ENCODE measurements at places on chromosomes 2 and 18.
A peak's percentile ranks its signal among the peaks of the same experiment; 100 is the strongest.

- no peak for DNase-seq
Measured at GRCh38 chr2:109478906-109479493, 134.8 kb downstream of the SEPTIN10 start.

GRCh38 chr2:222730366-222730999 is 59.0 kb downstream of the MOGAT1 start:
- no peak for DNase-seq

DNA sequence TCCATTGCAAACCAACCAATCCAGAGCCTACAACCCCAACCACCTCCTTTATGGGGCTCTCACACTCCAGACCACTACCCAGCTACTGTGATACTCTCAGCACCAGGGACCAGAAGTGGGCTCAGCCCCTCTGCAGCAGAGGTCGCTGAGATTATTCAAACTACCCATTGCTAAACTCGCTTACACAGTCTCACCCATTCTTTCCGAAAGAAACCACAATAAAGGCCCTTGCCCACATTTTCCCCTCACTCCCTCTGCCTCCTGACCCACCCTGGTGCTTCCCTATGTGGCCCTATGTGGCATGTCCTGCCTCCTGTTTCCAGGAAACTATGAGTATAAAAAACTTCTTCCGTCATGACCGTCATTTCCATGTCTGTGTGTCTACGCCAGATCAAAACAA is 10.7 kb downstream of the TEX51 start:
- DNase-seq = no peak

- peak; percentile 28 for DNase-seq
Measured at GRCh38 chr2:230268606-230269243, 43.2 kb downstream of the SP140 start.

- DNase-seq = no peak
Measured at GRCh38 chr2:212489719-212490346, 48.8 kb downstream of the ERBB4 start.

- DNase-seq = no peak
Measured at GRCh38 chr2:109432421-109432820, 181.3 kb downstream of the SEPTIN10 start.

- no peak for DNase-seq
Measured at GRCh38 chr2:213958086-213958485, 452.8 kb upstream of the VWC2L start.

- DNase-seq = no peak
Measured at GRCh38 chr2:634636-635388, 42.4 kb downstream of the TMEM18 start.
